ENCODE measurements at places on chromosomes 6 and 20.

DNA sequence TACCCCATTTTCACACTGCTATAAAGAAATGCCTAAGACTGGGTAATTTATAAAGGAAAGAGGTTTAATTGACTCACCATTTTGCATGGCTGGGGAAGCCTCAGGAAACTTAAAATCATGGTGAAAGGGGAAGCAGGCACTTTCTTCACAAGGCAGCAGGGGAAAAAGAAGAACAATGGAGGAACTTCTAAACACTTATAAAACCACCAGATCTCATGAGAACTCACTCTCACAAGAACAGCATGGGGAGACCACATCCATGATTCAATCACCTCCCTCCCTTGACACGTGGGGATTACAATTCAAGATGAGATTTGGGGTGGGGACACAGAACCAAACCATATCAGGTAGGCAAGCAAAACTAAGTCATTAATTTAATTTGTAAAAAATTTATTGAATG, 343.2 kb downstream of the FRK start:
- DNase-seq: no peak

DNA sequence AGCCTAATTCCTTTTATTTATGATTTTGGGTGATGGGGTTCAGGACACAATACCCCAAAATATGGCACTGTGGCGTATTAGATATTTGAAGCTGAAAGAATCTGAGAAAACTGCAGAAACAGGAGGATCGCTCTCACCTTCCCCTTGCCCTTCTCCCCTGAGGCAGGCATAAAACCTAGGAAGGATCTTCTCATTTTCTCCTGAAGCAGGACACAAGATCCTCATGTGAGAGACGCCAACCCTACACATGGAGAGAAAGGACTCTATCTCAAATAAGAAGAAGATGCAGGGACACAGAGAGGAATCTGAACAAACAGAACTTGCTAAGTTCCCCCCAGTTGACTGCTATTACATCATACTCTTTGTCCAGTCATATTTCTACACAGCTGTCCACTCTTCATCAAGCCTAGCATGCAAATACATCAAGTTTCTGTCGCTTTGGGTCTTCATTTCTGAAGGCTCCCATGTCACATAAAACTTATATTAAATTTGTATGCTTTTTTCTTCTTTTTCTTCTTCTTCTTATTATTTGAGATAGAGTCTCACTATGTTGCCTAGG, 109.0 kb downstream of the DTNBP1 start:
- no peak for DNase-seq

GRCh38 chr6:15904651-15905376, 224.1 kb upstream of the MYLIP start:
- DNase-seq: no peak

DNA sequence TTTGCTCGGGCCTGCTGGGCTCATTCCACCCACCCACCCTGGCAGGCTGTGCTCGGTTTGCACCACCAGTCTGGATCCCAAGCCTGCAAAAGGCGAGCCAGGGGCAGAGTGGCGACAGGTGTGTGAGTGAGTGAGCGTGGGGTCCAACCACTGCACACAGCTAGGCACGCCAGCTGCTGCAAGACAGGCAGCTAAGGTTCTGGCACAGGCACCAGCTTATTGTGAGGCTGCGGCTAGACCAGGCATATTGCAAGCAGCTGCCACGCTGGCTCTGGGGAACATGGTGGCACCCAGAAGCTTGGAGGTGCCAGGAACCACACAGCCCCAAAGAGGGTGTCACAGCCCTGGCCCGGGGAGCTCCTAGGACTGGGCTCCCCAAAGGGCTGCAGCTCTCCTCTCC, 205.1 kb downstream of the ANKRD60 start:
- DNase-seq: no peak

DNA sequence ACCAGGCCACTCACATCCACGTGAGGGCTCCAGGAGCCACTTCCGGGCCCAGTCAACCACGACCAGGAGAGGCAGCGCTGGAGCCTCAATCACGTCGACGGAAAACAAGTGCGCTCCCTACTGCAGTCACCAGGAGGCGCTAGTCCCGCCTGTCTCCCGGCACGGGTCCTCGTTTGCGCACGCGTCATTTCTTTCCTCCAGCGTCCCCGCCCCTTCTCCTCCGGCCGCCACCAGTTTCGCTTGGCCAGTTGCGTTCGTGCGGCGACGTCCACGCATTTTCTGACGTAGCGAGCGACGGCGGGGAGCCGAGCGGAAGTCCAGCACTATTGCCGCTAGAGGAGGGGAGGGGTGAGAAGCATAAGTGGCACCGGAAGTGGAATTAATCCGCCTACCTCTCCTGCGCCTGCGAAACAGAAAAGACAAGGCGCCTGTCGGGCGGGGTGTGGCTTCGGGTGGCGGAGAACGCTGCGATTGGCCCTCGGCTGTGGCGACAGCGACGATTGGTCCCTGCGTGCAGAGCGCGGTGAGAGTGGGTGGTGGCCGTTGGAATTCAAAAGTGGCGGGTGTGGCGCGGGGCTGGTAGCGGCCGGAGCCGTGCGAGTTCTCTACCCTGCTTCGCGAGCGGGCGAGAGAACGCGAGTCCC, at the start of gene KIFC1:
Gene KIFC1, plus strand, starts transcription at position 546 of the 644 bp plus-strand sequence. CDS start 163 bp downstream, outside the sequence.
- DNase-seq: peak; percentile 100

DNA sequence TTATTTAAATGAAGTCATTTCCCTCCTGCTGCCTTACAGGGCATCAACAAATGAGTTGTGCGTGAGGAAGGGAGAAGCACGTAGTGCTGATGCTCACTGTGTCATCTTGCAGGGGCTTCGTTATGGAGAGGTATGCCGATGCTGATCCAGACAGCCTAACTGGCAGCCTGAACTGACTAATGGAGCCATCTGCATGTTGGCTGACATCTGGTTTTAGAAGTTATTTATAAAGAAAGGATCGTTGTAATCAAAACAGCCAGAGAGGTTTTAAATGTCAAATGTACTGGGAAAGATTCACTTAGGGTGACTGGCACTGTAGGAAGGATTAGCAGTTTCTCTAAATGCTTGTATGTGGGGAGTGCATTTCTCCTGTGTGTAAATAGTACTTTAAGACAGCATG, 54.6 kb downstream of the FARS2 start:
- no peak for DNase-seq

GRCh38 chr6:147119310-147119709, 84.9 kb upstream of the STXBP5 start:
- no peak for DNase-seq

- no peak for DNase-seq
Observed at GRCh38 chr20:56202493-56203077, 45.9 kb upstream of the MC3R start.

DNA sequence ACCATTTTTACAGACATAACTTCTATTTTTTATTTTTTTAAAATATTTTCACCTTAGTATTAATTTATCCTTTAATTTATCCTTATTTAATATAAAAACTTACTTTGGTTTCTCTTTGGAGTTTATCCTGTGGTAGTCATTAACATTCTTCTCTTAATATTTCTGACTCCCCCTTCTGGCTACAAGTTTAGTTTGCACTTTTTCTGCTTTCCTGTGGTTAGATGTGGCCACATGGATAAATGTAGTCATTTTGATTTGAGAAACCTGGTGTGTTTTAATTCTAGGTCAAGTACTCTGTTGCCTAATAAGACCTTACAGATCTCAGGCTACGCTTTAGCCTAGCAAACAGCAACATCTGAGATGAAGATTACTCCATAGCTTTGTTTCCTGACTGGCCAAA, 1187.5 kb downstream of the HACE1 start:
- no peak for DNase-seq

- no peak for DNase-seq
Observed at GRCh38 chr6:14743474-14744211, 502.2 kb upstream of the JARID2 start.

- DNase-seq: no peak
Observed at GRCh38 chr20:16535277-16535676, 38.0 kb downstream of the KIF16B start.

GRCh38 chr6:7604506-7604905, 14.5 kb downstream of the SNRNP48 start:
- DNase-seq: no peak

GRCh38 chr20:32006841-32007786, 3.1 kb upstream of the CCM2L start:
- no peak for DNase-seq

DNA sequence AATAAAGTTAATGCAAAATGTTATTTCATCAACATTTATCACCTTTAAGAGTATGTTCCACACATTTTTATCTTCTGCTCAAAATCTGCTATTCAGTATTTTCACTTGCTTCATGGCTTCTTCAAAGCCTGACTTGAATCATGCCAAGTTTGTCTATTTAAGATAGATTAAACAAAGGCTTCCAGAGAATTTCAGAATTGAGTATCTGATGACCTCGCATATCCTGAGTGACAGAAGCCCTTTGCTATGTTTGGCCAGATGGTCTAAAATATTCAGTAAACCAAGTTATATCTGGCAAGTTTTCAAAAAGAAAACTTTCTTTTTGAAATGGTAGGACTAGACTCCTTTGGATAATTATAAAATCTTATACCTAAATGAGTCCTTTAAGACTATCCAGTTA, 348.9 kb upstream of the KCNQ5 start:
- DNase-seq: no peak

- DNase-seq: no peak
Observed at GRCh38 chr20:62120990-62121775, 1.1 kb upstream of the LSM14B start.

- DNase-seq: no peak
Observed at GRCh38 chr20:57747861-57748481, 38.2 kb upstream of the PMEPA1 start.

DNA sequence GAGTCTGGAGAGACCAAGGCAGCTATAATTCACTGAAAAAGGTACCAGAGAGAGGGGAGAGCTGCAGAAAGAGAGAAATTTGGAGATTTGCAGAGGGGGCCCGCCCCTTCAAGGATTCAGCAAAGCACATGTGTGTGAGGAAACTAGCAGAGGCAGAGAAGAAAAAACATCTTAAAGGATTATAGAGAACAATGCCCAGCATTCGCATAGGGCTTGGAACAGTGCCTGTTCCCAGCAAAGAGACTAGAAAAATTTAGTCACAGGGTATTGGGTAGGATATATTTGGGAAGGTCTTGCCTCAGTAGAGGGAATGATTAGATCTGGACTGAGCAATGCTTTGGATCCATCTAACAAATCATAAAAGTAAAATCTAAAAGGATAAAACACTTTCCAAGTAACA, 44.0 kb downstream of the SRPK1 start:
- DNase-seq: no peak

GRCh38 chr6:4474810-4475209, 301.4 kb upstream of the CDYL start:
- no peak for DNase-seq

- DNase-seq: no peak
Observed at GRCh38 chr6:54103497-54103896, 7.7 kb upstream of the MLIP start.

DNA sequence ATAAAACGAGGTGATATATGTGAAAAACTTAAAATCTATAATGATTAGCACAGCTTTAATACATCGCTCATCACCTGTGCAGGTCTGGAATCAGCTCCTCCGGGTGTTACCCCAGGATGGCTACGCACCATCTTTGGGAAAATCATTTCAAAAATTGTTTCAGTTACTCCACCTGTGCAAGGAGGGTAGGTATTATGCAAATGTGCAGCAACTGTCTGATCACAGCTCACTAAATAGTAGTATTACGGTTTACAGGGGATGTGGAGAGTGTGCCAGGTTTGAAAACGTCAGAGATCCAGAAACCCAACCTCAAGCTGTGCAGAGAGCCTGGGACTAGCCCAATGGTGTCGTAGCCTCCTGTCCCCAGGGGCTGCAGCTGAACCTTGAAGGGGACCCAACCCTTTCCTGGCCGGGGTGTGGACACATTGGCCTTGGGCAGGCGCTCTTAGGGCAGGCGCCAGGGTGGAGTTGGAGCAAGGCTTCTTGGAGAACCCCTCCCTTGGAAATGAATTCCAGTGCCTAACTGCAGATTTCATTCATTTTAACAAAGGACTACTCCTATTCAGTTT, 24.2 kb upstream of the SGK1 start:
- no peak for DNase-seq

GRCh38 chr20:45780159-45780558, 11.5 kb downstream of the WFDC3 start:
- DNase-seq: no peak

GRCh38 chr6:63245420-63245819, 34.2 kb downstream of the FKBP1C start:
- DNase-seq: no peak

DNA sequence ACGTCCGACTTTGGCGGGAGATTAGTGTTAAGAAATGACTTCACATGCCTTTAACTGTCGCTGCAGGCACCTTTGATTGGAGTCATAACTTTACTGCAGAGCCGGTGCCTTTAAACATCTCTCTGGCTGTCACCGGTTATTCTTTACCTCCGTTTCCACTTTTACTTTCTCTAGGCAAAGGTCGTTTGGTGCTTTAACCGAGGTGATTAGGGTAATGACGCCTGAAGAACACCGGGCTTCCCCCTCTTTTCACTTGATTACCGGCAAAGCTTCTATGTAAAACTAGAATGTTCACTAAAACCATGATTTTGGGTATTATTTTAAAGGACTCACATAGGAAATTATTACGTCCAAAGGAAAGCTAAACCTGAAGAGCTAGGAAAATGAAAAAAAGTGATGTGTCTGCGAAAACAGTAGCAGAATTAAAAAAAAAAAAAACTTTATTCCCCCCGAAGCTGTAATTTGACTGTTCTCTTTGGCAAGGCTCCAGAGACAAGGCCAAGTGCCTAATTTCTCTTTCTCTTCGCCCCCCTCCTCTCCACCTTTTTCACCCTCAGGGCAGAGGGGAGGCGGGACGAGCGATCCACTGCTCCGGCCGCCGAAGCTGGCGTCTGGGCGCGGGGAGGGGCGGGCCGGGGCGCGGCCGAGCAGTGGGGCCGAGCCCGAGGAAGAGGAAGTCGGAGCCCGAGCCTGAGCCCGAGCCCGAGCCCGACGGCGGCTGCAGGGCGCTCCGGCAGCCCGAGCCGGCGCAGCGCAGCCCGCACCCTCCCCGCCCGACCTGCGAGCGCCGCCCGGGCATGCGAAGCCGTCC, at the start of gene PLEKHG1:
Gene PLEKHG1, plus strand, starts transcription at position 687 of the 811 bp plus-strand sequence. CDS start 133,797 bp downstream, outside the sequence.
- peak; percentile 20 for DNase-seq

- DNase-seq: no peak
Observed at GRCh38 chr6:158554611-158555361, 5.1 kb upstream of the TMEM181 start.

DNA sequence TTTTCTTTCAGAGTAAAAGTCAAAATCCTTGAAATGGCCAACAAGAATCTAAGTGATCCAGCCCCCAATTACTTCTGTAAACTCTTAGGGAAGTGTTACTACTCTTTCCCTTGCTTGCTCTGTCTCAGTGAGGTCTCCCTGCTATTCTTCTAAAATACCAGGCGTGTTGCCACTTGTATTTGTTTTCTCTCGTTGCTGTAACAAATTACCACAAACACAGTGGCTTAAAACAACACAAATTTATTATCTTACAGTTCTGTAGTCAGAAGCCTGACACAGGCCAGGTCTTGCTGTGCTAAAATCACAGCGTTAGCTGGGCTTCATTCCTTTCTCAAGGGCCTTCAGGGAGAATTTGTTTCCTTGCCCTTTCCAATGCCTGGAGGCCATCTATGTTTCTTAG, 59.9 kb downstream of the HECA start:
- no peak for DNase-seq

GRCh38 chr6:69038841-69039240, 403.8 kb downstream of the ADGRB3 start:
- DNase-seq: no peak

Data from occipital lobe (tissue), 3 donors.